Natural killer cell treated with Interleukin-12 subunit alpha and Interleukin-12 subunit beta and Interleukin-15 and Interleukin-18, amount 100 ng/mL, for 72 hours (primary cell): ENCODE measurements at places on chromosomes 3 and 15. TPM values are rescaled to one million over a fixed set of nuclear protein-coding genes. Genes with fewer than 3 reads are reported as not detected.
A peak's percentile ranks its signal among the peaks of the same experiment; 100 is the strongest.

Gene CCDC174
- total RNA-seq, result 27.0 TPM

Gene TRIM71
- total RNA-seq, result not detected

DNA sequence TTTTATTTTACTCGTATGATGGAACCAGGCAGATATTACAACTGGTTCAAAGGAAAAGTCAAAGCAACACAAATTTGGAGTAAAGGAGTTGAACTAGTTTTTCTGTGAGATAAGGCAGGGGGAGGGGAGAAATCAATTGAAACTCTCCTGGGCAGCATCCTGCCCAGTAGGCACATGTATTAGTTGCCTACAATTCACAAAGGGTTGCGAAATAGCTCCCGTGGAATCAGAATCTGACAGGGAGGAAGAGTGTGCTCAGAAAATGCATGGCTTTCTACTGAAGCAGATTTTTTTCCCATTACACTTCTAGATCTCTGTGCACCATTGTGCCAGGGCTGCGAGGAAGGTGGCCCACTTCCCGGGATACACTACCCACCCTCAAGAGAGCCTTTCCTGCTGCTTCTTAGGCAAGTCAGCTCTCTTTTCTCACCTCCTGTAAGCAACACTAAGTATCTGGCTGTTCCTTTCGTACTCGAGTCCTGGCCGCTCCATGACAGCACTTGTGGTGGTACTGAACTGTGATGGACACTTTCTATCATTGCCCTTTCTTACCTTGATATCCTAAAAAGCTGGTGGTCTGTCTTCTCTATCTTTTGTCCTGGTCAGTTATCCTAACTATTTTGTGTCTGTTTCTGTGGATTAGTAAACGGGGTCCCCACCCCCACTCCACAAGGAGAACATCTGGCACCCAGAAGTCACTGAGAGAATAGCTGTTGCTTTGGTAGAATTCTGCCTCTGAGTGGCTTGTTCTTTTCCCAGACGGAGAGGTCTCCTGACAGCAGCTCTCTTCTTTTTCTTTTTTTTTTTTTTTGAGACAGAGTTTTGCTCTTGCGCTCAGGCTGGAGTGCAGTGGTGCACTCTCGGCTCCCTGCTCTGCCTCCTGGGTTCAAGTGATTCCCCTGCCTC lies 74.8 kb downstream of the RPL39L start:
- peak overlapping the region; percentile 48 for H3K27ac ChIP-seq
- H3K36me3 ChIP-seq, result peaks cover 15% of the 10 kb centered on the region
- no peak for DNase-seq
- no peak overlapping the region for H3K4me3 ChIP-seq

- no peak overlapping the region for H3K27ac ChIP-seq
- H3K4me1 ChIP-seq, result peaks cover 48% of the 10 kb centered on the region
- DNase-seq, result no peak
- H3K27me3 ChIP-seq, result no peaks in the 10 kb centered on the region
- no peak overlapping the region for H3K4me3 ChIP-seq
Observed at GRCh38 chr15:77059786-77060361, 11.0 kb downstream of the TSPAN3 start.

DNA sequence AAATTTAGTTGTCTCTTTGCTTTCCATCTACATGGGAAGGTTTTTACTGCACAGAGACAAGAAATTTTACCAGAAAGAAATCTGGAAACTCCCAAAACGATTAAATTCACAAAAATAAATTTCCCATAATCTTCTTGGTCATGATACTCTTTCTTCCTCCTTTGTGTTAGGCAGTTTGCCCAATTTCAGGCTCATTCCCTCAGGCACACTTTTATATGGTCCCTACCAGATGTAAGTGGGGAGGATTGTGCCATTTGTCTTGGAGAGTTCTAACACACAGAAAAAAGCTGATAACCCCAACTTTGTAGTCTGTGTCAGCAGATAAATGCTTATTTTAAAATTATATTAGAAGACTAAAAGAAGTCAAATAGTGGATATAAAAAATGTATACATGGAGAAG lies 49.1 kb upstream of the CCDC50 start:
- H3K27ac ChIP-seq, result no peak overlapping the region
- peaks cover 6% of the 10 kb centered on the region for H3K4me1 ChIP-seq
- H3K36me3 ChIP-seq, result no peaks in the 10 kb centered on the region
- no peak for DNase-seq

- no peaks in the 10 kb centered on the region for H3K36me3 ChIP-seq
- no peaks in the 10 kb centered on the region for H3K27me3 ChIP-seq
- H3K27ac ChIP-seq, result no peak overlapping the region
- no peak overlapping the region for H3K4me3 ChIP-seq
Observed at GRCh38 chr3:173869766-173870165, 472.2 kb downstream of the NLGN1 start.

Gene C3orf85
- not detected for total RNA-seq

- peaks cover 4% of the 10 kb centered on the region for H3K4me1 ChIP-seq
- H3K27ac ChIP-seq, result no peak overlapping the region
- no peak for DNase-seq
- H3K36me3 ChIP-seq, result no peaks in the 10 kb centered on the region
Observed at GRCh38 chr15:89419370-89419984, 76.9 kb downstream of the RHCG start.

GRCh38 chr3:25283613-25284012 lies 144.4 kb upstream of the RARB start:
- no peak overlapping the region for H3K4me3 ChIP-seq
- no peaks in the 10 kb centered on the region for H3K36me3 ChIP-seq
- no peak overlapping the region for H3K27ac ChIP-seq
- DNase-seq, result no peak
- H3K27me3 ChIP-seq, result peaks cover 3% of the 10 kb centered on the region

DNA sequence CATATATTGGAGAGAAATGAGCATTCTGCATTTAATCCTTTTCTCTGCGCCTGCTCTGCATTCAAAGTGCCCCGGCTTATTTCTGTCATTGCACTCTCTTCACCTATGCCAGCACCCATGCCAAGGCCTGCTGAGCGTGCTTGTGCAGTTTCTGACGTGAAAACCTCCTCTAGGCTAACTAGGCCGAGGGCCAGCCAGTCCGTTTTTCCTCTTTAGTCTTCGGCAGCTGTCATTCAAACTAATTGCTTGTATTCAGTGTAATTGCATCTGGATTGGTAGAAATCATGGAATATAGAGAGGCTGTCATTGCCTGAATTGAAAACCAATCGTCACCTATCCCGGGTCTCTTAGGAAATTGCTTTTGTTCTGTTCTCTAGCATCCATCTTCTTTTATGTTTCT lies 94.0 kb downstream of the ARPP21 start:
- no peak overlapping the region for H3K4me3 ChIP-seq
- no peaks in the 10 kb centered on the region for H3K27me3 ChIP-seq
- no peak overlapping the region for H3K27ac ChIP-seq
- H3K36me3 ChIP-seq, result no peaks in the 10 kb centered on the region
- no peaks in the 10 kb centered on the region for H3K4me1 ChIP-seq
- DNase-seq, result no peak

Gene IFRD2
- 84.2 TPM for total RNA-seq

Gene GOLGA8G
- total RNA-seq, result not detected

Gene UBXN7
- total RNA-seq, result 51.4 TPM

Gene SCG5
- total RNA-seq, result 0.74 TPM

GRCh38 chr15:95247071-95247984 lies 1016.0 kb downstream of the MCTP2 start:
- no peaks in the 10 kb centered on the region for H3K36me3 ChIP-seq
- no peak overlapping the region for H3K27ac ChIP-seq
- peaks cover 21% of the 10 kb centered on the region for H3K27me3 ChIP-seq
- no peak for DNase-seq
- no peak overlapping the region for H3K4me3 ChIP-seq

Gene JAGN1
- total RNA-seq, result 42.8 TPM

DNA sequence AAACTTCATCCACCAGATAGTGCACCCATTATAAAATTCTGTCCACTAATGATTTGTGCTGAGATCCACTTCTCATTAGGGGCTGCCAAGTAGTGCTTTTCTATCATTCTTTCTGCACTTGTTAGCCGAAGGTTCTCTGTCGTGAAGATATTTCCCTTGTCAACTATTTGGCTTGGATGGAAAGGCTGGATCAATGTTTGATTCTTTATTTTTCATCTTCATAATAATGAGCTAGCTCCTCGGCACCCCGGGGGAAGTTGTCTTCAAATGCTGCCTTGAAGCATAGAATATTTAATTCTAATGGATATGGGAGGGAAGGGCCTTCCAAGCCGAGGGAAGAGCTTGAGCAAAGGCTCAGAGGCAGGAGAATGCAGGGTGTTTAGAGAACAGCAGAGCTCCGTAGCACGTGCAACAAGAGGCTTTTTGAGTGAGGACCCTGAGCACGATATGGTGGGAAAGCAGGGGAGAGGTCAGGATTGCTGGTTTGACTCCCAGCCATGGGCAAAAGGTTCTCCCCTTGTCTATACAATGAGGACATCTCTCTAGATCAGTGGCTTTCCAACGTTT lies 16.3 kb upstream of the MUC20 start:
- DNase-seq, result no peak
- H3K4me3 ChIP-seq, result no peak overlapping the region
- no peaks in the 10 kb centered on the region for H3K4me1 ChIP-seq
- H3K36me3 ChIP-seq, result no peaks in the 10 kb centered on the region

Gene CSPG4
- not detected for total RNA-seq

DNA sequence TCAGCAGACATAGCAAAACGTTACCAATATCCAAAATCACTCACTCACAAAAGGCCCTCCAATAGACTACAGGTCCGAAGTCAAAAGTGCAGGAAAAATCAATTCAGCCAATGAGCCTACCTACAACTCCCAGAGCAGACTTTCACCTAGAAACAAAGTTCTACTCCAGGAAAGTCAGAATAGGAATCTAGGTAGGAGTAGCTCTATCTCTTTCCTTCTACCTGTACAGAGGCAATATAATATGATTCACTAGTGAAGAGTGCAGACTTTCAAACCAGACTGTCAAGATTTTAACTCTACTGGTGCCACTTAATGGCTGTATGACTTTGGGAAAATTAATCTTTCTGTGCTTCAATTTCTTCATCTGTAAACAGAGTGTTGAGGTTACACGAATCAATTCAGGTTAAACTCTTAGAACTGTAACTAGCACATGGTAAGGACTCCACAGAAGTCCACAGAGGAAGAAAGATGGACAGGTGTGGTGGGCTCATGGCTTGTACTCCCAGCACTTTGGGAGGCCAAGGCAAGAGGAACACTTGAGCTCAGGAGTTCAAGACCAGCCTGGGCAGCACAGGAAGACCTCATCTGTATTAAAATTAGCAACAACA lies 9.4 kb downstream of the DCUN1D1 start:
- no peaks in the 10 kb centered on the region for H3K27me3 ChIP-seq
- no peak for DNase-seq
- H3K4me3 ChIP-seq, result no peak overlapping the region
- no peaks in the 10 kb centered on the region for H3K36me3 ChIP-seq

- no peak for DNase-seq
- H3K27me3 ChIP-seq, result peaks cover 6% of the 10 kb centered on the region
- H3K36me3 ChIP-seq, result no peaks in the 10 kb centered on the region
Observed at GRCh38 chr3:59839283-59839682, 789.5 kb upstream of the CFAP20DC start.

GRCh38 chr3:114043205-114043604 lies 13.1 kb downstream of the CCDC191 start:
- H3K4me1 ChIP-seq, result no peaks in the 10 kb centered on the region
- peaks cover 1% of the 10 kb centered on the region for H3K27me3 ChIP-seq
- no peak overlapping the region for H3K4me3 ChIP-seq
- no peak for DNase-seq

GRCh38 chr3:8623741-8624140 lies 20.9 kb downstream of the SSUH2 start:
- DNase-seq, result peak; percentile 53
- no peak overlapping the region for H3K4me3 ChIP-seq
- peaks cover 2% of the 10 kb centered on the region for H3K27me3 ChIP-seq
- no peak overlapping the region for H3K27ac ChIP-seq
- H3K36me3 ChIP-seq, result no peaks in the 10 kb centered on the region

- H3K4me3 ChIP-seq, result no peak overlapping the region
- H3K4me1 ChIP-seq, result peaks cover 27% of the 10 kb centered on the region
- no peak overlapping the region for H3K27ac ChIP-seq
- H3K27me3 ChIP-seq, result no peaks in the 10 kb centered on the region
- no peak for DNase-seq
- peaks cover 5% of the 10 kb centered on the region for H3K36me3 ChIP-seq
Observed at GRCh38 chr3:160986069-160986468, 119.1 kb downstream of the B3GALNT1 start.

- peaks cover 31% of the 10 kb centered on the region for H3K27me3 ChIP-seq
- DNase-seq, result no peak
- peaks cover 19% of the 10 kb centered on the region for H3K4me1 ChIP-seq
Observed at GRCh38 chr15:39427705-39428104, 153.2 kb upstream of the THBS1 start.

DNA sequence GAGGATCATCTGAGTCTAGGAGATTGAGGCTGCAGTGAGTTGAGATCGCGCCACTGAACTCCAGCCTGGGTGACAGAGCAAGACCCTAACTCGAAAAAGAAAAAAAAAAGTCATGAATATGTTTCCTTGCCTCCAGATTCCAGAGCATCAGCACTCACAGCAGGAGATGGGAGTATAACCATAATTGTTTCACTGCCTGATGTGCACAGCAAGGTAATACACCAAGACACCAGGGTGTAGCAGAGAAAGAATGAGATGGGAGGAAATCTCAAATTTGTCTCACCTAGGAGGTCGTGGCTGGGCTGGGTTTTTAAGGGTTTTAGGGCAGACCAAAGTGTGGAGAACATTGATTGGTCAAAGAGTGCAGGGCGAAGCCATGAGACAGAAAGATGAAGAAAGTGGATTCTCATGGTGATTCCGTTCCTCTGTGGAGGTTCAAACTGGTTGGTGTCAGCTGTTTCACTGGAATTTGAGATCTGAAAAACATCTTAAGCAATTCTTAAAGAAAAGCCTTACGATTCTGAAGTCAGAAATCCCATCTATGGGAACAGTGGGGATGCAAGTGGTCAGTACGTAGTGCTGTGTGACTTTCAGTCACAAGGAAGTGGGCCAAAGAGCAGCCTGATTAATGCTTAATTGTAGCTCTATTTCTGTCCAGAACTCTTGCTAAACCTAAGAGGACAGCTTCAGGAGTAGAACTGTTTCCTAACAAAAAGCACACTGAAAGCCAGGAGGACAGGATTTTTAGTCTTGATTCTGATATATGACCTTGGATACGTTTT lies 7.8 kb upstream of the C15orf61 start:
- DNase-seq, result no peak
- no peaks in the 10 kb centered on the region for H3K36me3 ChIP-seq
- H3K27ac ChIP-seq, result no peak overlapping the region

- no peak for DNase-seq
- no peak overlapping the region for H3K27ac ChIP-seq
- peaks cover 7% of the 10 kb centered on the region for H3K36me3 ChIP-seq
- H3K4me3 ChIP-seq, result no peak overlapping the region
Observed at GRCh38 chr3:14475621-14476020, 64.5 kb downstream of the GRIP2 start.

Gene PSTPIP1
- total RNA-seq, result 161 TPM
